ENCODE measurements at places on chromosomes 3 and 15.
A peak's percentile ranks its signal among the peaks of the same experiment; 100 is the strongest.

GRCh38 chr3:46895204-46895660, 17.7 kb downstream of the PTH1R start:
- peak; percentile 36 for DNase-seq

GRCh38 chr3:30686176-30686575, 79.8 kb downstream of the TGFBR2 start:
- no peak for DNase-seq

DNA sequence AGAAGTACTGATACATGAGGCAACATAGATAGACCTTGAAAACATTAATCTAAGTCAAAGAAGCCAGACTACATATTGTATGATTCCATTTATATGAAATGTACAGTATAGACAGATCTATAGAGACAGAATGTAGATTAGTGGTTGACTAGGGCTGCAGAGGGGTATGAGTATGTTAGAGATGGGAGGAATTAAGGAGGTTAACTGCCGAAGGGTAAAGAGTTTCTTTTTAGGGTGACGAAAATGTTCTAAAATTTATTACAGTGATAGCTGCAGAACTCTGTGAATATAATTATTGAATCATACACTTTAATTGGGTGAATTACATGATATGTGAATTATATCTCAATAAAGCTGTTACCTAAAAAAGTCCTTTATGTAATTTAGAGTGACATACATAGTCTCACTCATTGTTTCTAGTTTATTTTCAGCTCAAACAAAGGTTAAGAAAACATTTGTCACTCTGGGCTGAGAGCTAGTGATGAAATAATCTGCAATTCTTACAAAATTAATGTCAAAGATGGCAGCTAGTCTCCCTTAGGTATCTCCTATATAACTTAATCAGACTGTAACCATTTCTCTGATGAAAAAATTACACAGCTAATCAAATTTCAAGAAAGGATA, 61.4 kb downstream of the DENND4A start:
- DNase-seq = no peak

GRCh38 chr3:24810881-24811280, 316.2 kb upstream of the THRB start:
- peak; percentile 52 for DNase-seq

- no peak for DNase-seq
These were observed 65.1 kb downstream of the B3GNT5 start for GRCh38 chr3:183317886-183318865.

DNA sequence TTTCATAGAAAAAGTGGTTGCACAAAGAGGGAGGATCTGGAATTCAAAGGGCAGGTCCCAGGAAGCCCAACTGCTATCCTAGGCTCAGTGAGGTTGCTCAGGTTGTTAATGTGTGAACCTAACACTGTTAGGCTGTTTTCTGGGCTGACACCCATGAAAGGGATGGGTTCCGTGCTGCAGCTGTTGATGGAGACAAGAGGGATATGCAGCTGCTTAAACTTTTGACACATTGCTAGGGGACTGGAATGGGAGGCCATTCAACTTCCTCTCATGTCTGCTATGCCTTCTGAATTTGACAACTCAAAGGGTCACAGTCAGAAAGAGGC, 198.0 kb upstream of the NR2E3 start:
- no peak for DNase-seq

DNA sequence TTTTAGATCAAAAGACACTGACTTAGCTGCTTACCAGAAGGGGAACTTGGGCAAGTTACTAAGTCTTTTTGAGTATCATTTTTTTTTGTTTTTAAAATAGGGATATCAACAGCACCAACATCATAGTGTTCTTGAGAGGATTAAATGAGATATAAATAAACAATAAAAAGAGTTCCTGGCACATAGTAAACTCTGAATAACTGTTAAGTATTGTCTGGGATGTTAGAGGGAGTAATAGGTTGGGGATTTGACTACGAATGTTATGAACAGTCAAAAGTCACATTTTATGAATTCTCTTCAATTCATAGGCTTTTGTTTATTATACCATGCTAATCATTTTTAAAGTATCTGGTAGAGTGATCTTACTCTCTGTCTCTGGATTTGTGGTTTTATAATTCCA, 37.8 kb upstream of the FAH start:
- DNase-seq = no peak

GRCh38 chr3:170228093-170228766, 6.0 kb downstream of the PRKCI start:
- peak; percentile 87 for DNase-seq

DNA sequence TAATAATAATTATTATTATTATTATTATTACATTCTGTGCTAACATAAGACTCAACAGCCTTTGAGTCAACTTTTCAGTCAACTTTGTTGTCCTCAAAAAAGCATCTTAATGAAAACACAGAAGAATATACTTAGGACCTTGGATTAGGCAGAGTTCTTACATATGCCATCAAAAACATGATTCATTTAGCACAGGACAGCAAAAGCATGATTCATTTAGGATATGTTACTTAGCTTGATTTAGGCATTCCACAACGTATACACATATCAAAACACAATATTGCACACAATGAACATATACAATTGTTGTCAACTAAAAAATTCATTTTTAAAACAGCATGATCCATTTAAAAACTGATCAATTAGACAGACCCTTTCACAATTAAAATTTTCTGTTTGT, 213.0 kb downstream of the FMN1 start:
- no peak for DNase-seq

GRCh38 chr15:85412956-85413854, 32.8 kb downstream of the AKAP13 start:
- DNase-seq = peak; percentile 97

GRCh38 chr3:28125342-28125741, 116.1 kb upstream of the CMC1 start:
- DNase-seq = no peak

DNA sequence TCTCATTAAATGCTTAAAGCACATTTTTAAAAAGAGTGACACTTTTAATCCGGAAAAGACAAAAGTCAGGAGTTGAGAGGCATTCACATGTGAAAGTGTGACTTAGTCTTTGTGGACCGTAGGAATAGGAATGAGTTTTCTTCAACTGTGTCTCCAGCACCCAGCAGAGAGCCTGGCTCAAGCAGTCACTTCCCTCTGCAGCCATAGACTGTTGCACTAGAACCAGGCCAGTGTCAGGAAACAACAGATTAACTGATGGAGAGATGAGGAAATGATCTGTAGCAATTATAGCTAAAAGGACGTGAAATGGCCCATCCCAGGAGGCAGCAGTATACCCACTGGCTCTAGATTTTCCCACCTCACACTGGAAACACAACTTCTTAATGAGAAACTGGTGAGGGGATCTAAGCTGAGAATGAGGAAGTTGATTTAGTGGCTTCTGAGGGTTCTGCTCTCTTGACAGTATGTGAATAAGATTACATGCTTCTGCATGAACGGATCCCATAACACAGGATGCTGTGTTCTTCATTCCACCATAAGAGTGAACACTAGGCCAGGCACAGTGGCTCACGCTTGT, 19.8 kb downstream of the CFAP92 start:
- no peak for DNase-seq

- DNase-seq = no peak
These were observed 16.4 kb downstream of the UBE2E2 start for GRCh38 chr3:23219552-23219951.

DNA sequence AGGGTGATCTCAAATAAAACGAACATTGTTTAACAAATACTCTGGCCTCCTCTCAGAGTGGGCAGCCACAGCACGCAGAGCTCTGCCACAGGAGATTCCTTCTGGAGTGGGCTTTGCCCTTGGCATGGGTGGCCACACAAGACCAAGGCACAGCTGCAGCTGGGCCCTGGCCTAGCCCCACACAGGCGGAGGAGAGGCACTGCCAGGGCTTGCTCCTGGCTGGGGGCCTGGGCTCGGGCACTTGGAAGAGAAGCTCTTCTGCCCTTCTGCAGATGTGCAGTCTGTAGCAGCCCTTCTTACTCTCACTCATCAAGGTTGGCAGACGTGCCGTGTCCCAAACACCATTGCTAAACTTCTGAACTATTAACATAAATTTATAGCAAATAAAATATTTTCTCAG, 67.2 kb downstream of the CRTC3 start:
- no peak for DNase-seq

GRCh38 chr3:63945558-63946096, 33.4 kb upstream of the SCAANT1 start:
- no peak for DNase-seq

DNA sequence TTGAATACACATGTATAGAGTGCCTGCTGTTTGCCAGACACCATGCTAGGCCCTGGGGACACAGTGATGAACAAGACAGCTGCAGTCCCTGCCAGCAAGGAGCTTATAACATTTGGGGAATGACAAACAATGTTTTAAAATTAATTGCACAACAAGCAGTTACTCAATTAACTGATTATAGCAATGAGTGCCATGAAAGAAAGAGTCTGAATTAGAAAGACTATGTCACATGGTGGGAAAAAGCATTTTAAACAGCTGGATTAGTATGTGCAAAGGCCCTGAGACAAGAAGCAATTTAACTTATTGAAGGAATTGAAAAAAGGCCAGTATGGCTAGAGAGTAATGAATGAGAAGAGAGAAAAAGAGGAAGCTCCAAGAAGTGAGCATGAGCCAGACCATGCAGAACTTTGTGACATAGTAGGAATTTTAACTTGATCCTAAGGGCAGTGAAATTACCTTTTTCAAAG, 64.5 kb upstream of the PLXNA1 start:
- no peak for DNase-seq

DNA sequence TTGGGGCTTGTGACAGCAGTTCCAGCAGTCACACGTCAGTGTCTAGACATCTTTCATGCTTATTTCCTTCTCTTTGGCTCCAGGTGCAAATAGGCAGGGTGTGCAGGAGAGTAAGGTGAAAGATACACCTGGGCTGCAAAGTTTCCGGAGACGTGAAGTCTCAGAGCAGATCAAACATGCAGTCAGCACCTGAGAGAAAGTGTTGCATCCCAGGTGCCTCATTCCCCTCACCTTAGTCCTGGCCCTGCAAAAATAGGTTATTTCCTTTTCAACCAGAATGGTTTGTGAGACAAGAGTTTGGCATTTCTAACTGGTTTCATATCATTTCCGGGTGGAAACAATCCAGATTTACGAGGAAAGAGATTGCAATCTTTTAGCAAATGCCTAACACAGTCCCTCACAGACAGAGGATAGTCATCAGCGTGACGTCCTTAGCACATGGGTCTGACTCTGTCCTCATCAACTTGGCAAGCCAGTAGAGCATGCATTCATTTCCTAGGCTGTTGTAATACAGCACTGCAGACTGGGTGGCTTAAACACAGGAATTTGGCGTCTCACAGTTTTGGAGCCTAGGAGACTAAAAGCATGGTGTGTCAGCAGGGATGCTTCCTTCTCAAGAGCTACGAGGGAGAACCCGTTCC, 58.2 kb upstream of the ARRDC4 start:
- peak; percentile 70 for DNase-seq

DNA sequence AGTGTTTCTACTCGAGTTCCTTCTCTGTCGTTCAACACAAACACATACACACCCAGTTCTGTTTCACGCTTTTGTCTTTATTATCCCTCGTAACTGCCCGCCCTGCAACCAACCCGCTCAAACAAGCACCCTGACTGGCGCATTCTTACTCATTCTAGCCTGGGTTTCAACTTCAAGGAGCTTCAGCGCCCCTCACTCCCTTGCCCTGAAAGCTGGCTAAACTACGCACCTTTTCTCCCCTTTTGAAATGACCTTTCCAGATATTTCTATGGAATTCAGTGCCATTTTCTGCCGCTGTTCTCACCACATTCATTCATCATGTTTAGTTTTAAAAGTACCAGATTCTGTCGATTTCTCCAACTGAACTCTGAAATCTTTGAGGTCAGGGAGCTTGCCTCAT, 653 bp upstream of the MFSD1 start:
- DNase-seq = peak; percentile 31

DNA sequence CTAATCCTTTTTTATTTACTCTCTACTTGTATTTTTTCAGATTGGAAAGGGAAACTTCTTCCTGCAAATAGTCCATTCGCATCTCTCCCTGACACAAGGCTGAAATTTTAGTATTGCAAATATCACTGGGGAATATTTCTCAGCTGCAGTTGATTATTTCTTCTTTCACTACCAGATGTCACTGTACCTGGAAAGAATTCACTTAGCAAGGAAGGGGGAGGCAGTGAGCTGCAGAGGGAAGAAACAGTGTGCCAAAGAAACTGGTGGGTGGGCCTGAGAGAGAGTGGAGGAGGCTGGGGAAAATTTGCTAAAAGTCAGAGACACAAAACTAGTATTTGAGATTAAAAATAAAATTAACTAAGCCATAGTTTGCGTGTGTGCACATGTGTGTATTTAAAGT, 142.3 kb upstream of the STT3B start:
- no peak for DNase-seq
